ENCODE measurements at places on chromosomes 2 and 18.

GRCh38 chr2:24957221-24957620 is 14.5 kb downstream of the DNAJC27 start:
- H3K36me3 ChIP-seq: peaks cover 93% of the 10 kb centered on the region
- no peak overlapping the region for H3K4me3 ChIP-seq
- DNase-seq: no peak
- no peaks in the 10 kb centered on the region for H3K4me1 ChIP-seq
- no peak overlapping the region for H3K27ac ChIP-seq

DNA sequence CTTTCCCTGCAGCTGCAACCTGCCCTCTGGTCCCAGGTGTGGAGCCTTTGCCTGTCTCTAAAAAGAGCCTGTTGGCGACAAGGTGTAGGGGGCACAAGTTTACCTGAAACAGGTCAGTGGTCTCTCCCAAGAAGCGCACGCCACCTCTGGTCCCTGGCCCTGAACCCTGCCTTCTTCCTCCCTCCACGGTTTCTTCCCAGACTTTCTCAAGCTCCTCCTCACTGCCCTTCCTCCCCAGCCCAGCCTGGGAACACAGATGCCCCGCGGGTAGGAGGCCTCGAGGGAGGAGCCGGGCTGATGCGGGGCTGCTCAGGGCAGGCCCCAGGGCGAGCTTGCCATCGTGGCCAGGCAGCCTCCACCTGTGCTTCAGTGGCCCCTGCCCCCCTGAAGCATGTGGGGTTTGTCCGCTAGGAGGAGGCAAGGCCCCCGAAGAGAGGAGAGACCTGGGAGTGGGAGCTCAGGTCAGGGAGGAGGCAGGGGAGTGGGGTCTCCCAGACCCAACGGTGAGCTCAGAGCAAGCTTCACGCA is 89.5 kb downstream of the SMAD7 start:
- H3K36me3 ChIP-seq: peaks cover 28% of the 10 kb centered on the region
- H3K27me3 ChIP-seq: peaks cover 3% of the 10 kb centered on the region
- DNase-seq: peak; percentile 42
- H3K4me3 ChIP-seq: no peak overlapping the region

DNA sequence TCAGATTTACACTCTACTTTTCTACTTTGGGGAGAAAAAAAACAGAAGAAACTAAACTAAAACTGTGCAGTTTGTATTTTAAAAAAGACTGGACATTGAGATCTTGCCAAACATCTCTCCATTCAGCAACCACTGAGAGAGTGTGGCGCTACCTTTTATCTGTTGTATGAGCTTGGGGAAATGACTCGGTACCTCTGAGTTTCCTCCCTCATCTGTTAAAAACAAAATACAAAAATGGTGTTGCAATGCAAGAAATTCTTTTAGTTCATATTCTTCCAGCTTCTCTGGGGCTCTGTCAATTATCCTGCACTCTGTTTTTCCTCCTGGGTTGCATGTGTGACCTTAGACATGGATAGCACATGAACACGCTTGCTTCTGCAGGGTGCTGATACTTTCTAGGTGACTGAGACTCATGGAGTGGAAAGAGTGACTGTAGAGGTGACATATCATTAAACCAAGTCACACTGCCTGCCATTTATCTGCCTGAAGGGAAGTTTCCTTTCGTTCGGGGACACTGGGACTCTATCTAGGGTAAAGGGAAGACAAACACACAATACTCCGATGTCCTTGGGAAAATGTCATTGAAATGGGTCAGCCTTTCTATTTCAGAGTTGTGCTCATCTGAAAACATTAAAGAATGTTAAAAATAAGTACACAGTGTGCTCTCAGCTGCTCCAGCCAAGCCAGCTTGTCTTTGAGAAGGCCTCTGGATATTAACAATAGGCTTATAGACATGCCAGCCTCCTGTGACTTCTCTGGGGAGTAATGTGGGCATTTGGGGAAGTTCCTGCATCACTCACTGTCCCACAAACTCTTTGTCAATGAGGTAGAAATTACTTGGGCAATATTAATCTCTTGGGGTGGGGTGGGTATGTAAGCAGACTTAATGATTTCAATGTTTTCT is 91.4 kb downstream of the TRIB2 start:
- peaks cover 2% of the 10 kb centered on the region for H3K27me3 ChIP-seq
- no peaks in the 10 kb centered on the region for H3K36me3 ChIP-seq
- no peak overlapping the region for H3K4me3 ChIP-seq
- peak overlapping the region; percentile 16 for H3K27ac ChIP-seq

DNA sequence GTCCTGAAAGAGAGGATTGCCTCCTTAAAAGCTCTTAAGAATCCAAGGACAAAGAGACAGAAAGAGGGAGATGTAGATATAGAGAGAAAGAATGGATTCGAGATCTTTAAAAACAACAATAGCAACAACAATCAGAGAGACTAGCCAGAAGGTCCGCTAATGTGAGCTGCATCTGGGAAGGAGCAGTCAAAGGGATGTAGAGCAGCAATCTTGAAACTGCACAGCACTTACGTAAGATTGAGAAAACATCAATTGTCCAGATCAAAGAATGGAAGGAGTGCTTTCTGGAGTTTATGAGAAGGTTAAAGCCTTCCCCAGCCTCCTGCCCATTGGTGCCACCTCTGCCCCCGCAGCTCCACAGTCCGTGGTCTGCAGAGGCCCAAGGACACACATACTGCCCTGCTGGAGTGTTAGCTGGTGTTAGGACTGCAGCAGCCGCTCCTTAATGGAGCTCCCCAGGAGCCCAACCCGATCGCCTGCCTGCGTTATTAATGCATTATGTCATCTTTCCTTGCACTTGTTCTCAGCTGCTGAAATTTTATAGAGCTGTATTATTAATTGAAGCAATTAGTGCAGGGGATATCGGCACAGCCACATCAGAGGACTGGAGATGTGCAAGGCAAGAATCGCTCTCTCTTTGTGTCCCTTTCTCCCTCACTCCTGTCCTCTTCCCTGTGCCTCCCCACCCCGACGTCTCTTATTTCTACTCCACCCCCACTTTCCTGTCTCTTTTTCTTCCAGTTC is 94.2 kb upstream of the STPG4 start:
- H3K27ac ChIP-seq: no peak overlapping the region
- H3K4me3 ChIP-seq: peak overlapping the region; percentile 9
- peaks cover 52% of the 10 kb centered on the region for H3K4me1 ChIP-seq
- H3K36me3 ChIP-seq: no peaks in the 10 kb centered on the region
- H3K27me3 ChIP-seq: peaks cover 16% of the 10 kb centered on the region
